Cerebellar nuclear complex (tissue), 1 donor: ENCODE measurements at places on chromosomes 7 and 10.
A peak's percentile ranks its signal among the peaks of the same experiment; 100 is the strongest.

DNA sequence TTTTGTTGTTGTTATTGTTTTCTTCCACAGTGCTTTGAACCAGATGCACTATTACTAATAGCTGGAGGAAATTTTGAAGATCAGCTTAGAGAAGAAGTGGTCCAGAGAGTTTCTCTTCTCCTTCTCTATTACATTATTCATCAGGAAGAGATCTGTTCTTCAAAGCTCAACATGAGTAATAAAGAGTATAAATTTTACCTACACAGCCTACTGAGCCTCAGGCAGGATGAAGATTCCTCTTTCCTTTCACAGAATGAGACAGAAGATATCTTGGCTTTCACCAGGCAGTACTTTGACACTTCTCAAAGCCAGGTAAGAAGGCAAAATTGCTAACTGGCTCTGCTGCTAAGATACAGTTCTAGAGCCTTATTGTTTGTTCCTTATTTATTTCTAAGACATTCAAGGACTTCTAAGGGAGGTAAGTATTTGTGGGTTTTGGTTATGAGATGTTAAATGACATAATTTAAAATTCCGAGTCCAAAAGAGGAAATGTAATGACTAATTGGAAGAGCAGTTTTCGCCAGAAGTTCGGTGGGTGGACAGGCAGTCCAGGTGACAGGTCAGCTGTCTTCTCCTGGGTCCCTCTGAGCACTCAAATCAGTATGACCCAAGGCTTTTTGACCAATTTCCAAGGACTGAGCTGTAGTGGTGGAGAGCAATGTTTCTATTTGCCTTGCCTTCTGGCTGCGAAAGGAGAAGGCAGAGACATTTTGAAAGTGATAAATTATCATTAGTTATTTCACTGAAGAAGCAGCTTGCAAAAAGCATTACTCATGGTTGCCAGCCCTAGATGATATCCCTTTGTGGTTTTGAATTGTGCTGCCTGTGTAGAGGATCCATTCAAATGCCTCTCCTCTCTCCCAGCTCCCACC, 10.1 kb downstream of the SLC39A12 start:
- DNase-seq, result no peak

GRCh38 chr10:104036518-104037260, 49.0 kb downstream of the COL17A1 start:
- DNase-seq, result no peak

GRCh38 chr7:37570145-37570544, 113.4 kb upstream of the GPR141 start:
- no peak for DNase-seq

GRCh38 chr7:121498816-121499215, 102.7 kb upstream of the FAM3C start:
- DNase-seq, result no peak

DNA sequence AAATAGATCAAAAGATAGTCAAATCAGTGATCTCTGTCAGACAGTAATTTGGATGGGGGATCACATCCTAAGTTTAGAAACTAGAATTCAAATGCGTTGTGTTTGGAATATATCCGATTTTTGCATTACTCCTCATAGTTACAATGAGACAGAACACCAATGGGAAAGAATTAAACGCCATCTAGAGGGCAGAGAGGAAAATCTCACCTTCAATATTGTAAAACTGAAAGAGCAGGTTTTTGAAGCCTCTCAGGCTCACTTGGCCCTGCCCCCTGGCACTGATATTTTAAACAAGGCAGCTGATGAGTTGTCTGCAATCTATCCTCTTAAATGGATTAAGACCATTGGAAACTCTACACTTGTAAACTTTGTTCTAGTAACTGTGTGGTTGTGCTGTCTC, 17.7 kb downstream of the FRG2B start:
- no peak for DNase-seq

DNA sequence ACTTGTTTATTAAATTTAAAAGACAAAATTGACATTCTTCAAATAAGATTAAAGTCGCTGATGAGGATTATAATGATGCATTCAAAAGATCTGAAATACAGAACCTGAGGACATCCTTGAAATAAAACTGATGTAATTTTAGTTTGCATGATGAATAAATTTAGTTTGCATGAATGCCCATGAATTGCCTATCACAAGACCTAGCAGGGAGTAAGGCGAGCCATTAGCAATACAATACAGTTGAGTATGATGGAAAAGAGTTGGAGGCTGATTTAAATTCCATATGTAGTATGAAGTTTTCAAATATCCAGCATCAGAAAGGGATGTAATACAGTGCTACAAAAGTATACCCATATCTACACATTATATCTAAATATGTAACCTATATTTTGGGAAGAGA, 321.3 kb downstream of the CACNA2D1 start:
- no peak for DNase-seq

- DNase-seq, result no peak
Observed at GRCh38 chr7:65798111-65799075, 74.5 kb upstream of the VKORC1L1 start.

DNA sequence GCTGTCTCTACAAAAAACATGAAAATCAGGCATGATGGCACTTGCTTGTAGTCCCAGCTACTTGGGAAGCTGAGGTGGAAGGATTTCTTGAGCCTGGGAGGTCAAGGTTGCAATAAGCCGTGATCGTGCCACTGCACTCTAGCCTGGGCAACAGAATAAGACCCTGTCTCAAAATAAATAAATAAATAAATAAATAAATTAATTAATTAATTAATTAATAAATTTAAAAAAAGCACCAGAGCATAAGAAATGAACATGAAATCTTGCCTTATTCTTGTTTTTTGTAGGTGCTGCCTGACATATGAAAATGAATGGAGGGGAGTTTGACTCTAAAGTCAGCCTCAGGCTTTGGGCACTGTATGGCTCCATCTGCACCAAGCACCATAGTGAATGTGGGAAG, 69.9 kb downstream of the GATA3 start:
- no peak for DNase-seq

GRCh38 chr10:116307455-116307854, 16.8 kb upstream of the CCDC172 start:
- no peak for DNase-seq

- DNase-seq, result peak; percentile 78
Observed at GRCh38 chr7:108146070-108146842, 16.1 kb upstream of the LAMB4 start.

DNA sequence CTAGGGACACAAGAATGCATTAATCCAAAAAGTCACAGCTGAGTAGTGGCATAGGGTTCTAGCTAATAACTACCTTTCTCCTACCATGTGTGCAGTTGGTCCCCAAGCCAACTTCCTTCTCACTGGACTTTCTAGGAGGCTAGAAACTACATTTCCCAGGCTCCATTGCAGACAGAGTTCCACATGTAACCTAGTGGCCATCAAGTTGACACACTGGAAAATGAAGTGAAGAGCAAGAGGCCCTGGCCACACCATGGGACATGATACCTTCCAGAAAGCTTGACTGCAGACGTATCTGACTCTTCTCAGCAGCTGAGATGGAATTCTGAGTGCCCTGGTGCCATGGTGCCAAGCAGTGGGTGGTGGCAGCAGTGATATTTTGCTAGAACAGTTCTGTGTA, 49.8 kb upstream of the TMEM273 start:
- DNase-seq, result no peak

DNA sequence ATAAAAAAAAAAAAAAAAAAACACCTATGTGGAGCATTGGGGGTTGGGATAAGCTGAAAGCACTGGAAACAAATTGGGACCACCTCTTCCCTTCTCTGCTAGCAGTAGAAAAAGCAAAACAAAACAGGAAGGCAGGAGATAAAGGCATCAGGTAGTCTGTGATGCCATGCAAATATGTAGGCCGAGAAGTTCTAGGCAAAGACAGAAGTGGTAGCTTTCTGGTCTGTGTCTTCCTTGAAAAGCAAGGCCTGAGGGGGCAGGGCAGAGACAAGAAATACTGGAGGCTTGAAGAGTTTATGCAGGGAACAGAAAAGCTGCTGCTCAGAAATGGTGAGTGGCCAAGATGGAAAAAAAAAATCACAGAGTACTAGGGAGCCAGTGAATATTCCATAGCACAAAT, 111.1 kb downstream of the ELMO1 start:
- DNase-seq, result no peak

GRCh38 chr10:119700321-119700954, 25.4 kb upstream of the INPP5F start:
- no peak for DNase-seq

DNA sequence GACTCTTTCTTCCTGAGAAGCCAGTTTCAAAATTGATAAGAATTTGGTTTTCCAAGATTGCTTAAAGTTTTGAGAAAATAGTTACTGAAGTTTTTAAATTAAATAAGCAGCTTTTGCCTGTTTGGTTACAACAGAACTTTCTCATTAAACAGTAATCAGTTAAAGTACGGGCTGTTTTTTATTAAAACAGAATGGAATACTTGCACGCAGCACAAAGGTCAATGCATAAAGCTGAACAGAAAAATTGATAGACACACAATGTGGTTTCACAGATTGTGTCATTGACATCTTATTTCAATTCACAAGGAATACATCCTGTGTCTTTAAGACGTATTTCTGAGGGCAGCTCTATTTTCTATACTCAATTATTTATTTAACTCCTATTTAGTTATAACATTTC, 192.2 kb downstream of the PRKG1 start:
- no peak for DNase-seq

- DNase-seq, result no peak
Observed at GRCh38 chr10:104387130-104387888, 33.7 kb downstream of the CFAP58 start.

DNA sequence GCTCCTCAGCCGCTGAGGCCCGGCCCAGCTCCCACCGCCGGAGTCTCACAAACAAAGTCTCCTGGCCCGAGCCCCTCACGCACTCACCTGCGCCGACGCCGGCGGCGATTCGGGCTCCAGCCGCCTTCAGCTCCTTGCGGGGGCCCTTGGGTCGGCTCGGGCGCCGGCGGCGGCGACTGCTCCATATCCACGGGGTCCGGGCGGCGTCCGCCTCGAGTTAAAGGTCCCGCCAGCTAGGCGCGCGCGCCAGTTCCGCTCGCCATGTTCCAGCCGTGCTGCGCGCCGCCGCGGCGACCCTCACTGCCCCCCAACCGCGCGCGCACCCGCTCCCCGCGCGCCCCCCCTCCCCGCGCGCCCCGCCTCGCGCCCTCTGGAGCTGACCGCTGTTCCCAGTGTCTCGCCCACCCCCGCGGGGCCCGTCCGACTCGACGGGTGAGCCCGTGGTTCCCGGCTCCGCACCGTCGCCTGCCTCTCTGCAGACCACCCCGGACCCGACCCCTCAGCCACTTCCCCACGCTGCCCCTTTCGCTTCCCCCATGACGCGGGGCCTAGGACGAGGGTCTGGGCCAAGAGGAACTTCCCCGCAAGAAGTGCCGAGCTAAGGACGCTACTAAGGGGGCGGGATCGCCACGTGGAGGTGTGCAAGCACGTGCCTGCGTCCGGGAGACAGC, 396.1 kb downstream of the ZNF33B start:
- DNase-seq, result no peak

DNA sequence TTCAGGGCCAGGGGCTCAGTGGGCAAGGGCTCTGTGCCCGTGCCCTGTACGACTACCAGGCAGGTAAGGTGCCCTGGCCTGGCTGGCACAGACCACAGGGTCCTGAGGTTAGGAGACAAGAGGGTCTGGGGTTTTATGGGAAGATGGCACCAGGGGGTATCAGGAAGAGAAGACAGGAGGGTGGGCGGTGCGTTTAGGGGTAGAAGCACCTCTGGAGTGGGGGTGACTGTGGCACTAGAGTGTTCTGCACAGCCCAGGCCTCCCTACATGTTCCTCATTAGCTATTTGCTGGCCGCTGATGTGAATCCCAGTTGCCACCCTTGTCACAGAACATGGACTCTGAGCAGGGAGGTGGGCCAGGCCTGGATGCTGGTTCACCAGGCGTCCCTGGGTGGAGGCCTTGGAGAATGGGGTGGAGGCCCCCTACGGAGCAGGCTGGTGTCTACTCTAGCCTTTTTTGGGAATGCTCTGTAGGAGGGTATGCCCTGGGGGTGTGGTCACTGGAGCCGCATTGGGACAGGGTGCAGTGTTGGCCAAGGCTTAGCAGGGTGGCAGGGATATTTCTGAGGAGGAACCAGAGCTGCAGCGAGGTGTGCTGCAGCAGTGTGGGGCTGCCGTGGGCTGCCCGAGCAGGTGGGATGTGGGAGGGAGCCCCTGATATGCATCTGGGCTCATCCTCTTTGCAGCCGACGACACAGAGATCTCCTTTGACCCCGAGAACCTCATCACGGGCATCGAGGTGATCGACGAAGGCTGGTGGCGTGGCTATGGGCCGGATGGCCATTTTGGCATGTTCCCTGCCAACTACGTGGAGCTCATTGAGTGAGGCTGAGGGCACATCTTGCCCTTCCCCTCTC, 5.0 kb downstream of the PGAM2 start:
- no peak for DNase-seq

DNA sequence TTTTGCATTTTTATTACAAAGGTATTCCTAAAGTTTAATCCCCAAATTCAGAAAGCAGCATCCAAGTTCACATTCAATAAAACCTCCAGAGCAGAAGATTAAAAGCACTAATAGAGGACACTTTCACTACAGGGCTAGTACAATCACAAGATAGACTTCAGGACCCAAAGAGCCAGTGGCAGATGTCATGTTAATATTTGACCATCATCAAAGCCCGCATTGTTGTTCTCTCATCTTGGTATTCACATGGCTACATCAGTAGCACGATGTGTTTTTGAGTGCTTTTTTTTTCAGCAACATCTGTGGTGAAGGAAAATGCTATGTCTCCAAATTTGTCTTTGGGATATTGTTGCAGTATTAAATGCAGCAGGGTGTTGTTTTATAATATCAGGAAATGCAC, 134.3 kb downstream of the ARL4A start:
- no peak for DNase-seq

GRCh38 chr7:4707980-4708411, 25.9 kb downstream of the FOXK1 start:
- no peak for DNase-seq

DNA sequence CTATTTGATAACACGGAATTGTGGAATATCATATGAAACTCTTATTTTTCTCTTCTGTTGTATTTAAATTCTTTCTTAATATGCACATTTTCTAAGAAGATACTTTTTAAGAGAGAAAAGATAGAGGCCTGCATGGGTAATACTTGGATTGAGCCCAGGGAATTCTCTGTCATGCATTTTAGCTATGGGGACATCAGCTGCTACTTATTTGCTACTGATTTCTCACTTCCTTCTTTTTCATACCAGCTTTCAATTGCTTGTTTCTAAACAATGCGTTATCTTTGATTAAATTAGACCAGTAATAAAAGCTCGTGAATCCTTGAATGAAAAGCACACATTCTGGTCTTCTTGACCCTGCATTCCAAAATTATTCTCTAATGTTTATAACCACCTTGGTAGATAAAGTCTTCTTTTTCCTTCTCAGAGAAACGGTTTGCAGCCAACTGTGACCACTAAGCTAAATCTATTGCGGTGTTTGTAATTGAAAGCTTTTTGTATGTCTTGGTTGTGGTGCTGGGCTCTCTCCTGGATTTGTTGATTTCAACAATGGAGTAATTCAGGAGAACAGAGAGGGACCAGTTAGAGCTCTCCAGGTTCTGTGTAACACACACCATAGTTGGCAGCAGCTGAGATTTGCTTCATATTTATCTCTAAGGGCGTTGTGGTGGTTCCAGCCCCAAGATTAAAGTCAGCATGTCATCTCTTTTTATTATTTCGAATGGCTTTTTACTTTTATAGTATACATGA, 139.3 kb downstream of the PPP1R9A start:
- DNase-seq, result no peak
